ENCODE measurements at places on chromosomes 6 and 20.

GRCh38 chr6:151805286-151805840 lies 2.1 kb upstream of the ESR1 start:
- no peak for DNase-seq

DNA sequence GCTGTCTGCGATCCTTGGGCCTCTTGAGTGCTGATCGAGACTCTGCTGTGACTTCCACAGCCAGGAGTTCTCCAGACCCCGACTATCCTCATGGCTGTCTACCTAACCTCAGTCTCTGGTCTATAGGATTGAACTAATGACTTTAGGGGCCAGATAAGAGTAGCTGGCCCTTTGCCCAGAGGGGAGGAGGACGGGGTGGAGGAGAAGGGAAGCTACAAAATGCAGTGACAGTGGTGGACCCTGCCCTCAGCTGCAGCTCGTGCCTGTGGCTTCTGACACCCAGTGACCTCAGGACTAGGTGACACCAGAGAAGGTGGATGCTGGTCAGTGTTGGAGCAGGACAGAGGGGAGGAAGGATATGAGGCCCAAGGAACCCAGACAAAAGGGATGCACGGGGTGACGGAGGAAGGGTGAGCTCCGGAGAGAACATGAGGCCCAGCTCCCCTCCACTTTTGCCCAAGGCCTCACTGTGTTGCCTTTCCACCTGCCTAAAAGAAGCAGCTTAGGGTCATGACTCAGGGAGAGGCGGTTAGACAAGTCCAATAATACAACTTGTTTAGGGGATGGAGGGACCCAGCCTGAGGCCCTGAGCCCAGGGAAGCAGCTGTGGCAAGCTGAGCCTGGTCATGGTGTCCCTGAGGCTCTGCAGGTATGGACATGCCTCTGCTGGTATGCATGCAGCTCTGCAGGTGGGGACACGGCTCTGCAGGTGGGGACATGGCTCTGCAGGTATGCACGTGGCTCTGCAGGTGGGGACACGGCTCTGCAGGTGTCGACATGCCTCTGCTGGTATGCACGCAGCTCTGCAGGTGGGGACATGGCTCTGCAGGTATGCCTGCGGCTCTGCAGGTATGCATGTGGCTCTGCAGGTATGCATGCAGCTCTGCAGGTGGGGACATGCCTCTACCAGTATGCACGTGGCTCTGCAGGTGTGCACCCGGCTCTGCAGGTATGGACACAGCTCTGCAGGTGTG lies 67.7 kb downstream of the SYNJ2 start:
- DNase-seq = no peak

- DNase-seq = no peak
Observed at GRCh38 chr20:57445298-57445697, 54.1 kb downstream of the RBM38 start.

DNA sequence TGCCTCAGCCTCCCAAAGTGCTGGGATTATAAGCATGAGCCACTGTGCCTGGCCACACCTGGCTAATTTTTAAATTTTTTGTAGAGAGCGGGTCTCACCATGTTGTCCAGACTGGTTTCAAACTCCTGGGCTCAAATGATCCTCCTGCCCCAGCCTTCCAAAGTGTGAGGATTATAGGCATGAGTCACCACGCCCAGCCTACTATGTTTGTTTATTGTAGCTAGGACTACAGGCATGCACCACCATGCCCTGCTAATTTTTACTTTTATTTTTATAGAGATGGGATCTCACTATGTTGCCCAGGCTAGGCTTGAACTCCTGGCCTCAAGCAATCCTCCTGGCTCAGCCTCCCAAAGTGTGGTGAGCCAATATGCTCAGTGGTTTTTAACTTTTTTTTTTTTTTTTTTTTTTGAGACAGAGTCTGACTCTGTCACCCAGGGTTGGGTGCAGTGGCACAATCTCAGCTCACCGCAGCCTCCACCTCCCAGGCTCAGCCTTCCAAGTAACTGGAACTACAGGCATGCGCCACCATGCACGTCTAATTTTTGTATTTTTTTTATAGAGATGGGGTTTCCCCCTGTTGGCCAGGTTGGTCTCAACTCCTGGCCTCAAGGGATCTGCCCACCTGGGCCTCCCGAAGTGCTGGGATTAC lies 12.0 kb upstream of the DDX43 start:
- no peak for DNase-seq

- DNase-seq = no peak
Observed at GRCh38 chr6:46521464-46521971, 30.3 kb upstream of the RCAN2 start.

GRCh38 chr6:101116337-101116736 lies 235.2 kb upstream of the ASCC3 start:
- DNase-seq = no peak

Data from activated naive CD8-positive, alpha-beta T cell treated with anti-CD3 and anti-CD28 coated beads, Interleukin-2, amount 50 U/mL, for 24 hours (primary cell).